Colonic mucosa (tissue), 4 donors: ENCODE measurements at places on chromosomes 7 and 10.

GRCh38 chr7:141648276-141649114 is 53.5 kb downstream of the DENND11 start:
- no peaks in the 10 kb centered on the region for H3K27me3 ChIP-seq
- H3K27ac ChIP-seq = no peak overlapping the region
- DNase-seq = no peak
- H3K36me3 ChIP-seq = no peaks in the 10 kb centered on the region
- no peaks in the 10 kb centered on the region for H3K4me1 ChIP-seq

- H3K36me3 ChIP-seq = no peaks in the 10 kb centered on the region
- H3K4me3 ChIP-seq = no peak overlapping the region
- no peak for DNase-seq
- no peaks in the 10 kb centered on the region for H3K4me1 ChIP-seq
- H3K27me3 ChIP-seq = no peaks in the 10 kb centered on the region
Measured at GRCh38 chr7:157299613-157300368, 37.0 kb upstream of the DNAJB6 start.

DNA sequence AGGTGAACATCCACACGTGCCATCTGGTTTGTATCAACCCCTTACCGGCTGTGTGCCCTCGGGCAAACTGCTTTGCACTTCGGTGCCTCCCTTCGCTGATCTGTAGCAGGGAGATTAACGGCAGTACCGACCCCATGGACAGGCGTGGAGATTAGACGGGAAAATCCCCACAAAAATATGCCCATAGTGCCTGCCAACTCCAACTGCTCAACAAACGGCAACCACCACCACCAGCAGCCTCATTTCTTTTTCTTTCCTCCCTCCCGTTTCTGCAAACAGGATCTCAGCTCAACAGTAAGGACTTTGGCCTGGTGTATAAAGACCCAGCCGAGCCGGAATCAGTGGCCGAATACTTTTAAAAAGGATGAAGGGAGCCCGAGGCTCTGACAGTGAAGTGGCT is 31.0 kb downstream of the CHST15 start:
- H3K36me3 ChIP-seq = no peaks in the 10 kb centered on the region
- no peak for DNase-seq
- no peaks in the 10 kb centered on the region for H3K27me3 ChIP-seq
- no peak overlapping the region for H3K4me3 ChIP-seq
- H3K4me1 ChIP-seq = peaks cover 3% of the 10 kb centered on the region

- DNase-seq = no peak
- H3K27me3 ChIP-seq = peaks cover 14% of the 10 kb centered on the region
- H3K4me3 ChIP-seq = peak overlapping the region; percentile 19
- H3K4me1 ChIP-seq = no peaks in the 10 kb centered on the region
- H3K36me3 ChIP-seq = no peaks in the 10 kb centered on the region
- no peak overlapping the region for H3K27ac ChIP-seq
Measured at GRCh38 chr7:154914308-154914995, 88.5 kb downstream of the PAXIP1 start.

- peaks cover 6% of the 10 kb centered on the region for H3K36me3 ChIP-seq
- H3K4me3 ChIP-seq = no peak overlapping the region
- no peaks in the 10 kb centered on the region for H3K4me1 ChIP-seq
Measured at GRCh38 chr7:103101543-103101942, 26.6 kb downstream of the ARMC10 start.

DNA sequence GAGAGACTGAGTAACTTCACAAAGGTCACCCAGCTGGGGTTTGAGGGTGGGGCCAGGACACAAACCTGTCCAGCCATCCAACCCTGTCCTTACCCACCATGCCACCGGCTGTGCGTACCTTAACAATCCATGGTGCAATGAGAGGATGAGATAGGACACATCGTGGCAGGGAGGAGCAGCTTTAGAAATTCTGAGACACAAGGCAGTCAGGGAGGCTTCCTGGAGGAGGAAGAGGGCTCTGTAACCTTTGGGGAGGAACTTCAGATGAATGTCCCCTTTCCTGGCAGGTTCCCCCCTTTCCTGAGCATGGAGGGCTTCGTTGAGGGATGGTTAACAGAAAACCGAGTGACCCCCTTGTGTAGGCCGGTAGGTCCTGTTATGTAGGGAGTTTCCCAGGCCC is 35.6 kb upstream of the SLC29A3 start:
- DNase-seq = no peak
- no peaks in the 10 kb centered on the region for H3K4me1 ChIP-seq
- H3K36me3 ChIP-seq = no peaks in the 10 kb centered on the region
- H3K4me3 ChIP-seq = no peak overlapping the region

- H3K4me1 ChIP-seq = no peaks in the 10 kb centered on the region
- H3K4me3 ChIP-seq = no peak overlapping the region
- no peaks in the 10 kb centered on the region for H3K27me3 ChIP-seq
- no peaks in the 10 kb centered on the region for H3K36me3 ChIP-seq
- DNase-seq = no peak
- H3K27ac ChIP-seq = no peak overlapping the region
Measured at GRCh38 chr10:78959924-78960285, 108.9 kb upstream of the ZMIZ1 start.

DNA sequence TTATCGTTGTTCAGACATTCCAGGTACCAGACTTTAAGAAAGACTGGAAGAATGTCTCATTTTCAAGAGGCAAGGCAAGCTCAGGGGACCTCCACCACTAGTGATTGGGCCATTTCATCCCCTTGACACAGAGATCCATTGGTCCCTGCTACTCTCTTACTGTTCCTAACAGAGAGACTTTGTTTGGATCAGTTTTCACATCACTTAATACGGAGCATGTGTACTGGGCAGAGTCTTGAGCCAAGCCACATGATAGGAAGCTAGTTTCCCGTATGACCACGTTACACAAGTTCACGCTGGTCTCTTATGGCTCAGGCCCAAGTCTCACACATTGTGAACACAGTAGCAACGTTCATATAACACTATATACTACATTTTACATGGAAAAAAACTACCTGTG is 269.9 kb downstream of the BAMBI start:
- H3K36me3 ChIP-seq = no peaks in the 10 kb centered on the region
- H3K4me1 ChIP-seq = no peaks in the 10 kb centered on the region
- H3K27ac ChIP-seq = no peak overlapping the region

DNA sequence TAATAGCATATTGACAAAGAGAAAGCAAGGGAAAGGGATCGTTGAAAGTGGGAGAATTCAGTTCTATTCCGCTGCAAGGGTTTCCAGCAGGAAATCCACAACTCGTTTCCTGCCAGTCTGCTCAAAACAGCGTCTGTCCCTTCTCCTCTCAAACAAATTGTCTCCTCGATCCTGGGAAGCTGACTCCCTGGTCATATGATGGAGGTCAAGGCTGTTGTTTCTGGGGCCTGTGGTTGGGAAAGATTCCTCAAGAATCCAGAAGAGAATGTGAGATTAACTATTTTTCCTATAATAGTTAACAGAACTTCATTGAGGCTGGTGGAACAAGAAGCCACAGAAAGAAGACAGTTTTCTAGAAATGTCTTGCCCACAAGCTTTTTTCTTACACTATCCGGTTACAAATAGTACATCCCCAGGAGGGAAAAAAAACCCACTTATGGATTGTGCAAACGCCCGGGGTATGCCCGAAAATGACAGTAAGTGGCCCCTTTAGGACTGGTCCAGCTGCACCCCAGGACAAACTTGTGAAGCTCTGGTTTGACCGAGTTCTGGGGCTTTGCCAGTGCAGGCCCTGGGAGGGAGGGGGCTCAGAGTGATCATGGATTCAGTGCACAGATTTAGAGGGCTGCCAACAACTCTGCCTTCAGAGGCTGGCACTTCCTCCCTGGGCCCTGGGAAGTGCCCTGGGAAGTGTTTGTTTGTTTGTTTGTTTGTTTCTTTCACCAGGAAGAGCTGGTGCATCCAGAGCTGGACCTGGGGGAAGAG is 49.4 kb upstream of the CTBP2 start:
- no peak overlapping the region for H3K4me3 ChIP-seq
- no peak overlapping the region for H3K27ac ChIP-seq

DNA sequence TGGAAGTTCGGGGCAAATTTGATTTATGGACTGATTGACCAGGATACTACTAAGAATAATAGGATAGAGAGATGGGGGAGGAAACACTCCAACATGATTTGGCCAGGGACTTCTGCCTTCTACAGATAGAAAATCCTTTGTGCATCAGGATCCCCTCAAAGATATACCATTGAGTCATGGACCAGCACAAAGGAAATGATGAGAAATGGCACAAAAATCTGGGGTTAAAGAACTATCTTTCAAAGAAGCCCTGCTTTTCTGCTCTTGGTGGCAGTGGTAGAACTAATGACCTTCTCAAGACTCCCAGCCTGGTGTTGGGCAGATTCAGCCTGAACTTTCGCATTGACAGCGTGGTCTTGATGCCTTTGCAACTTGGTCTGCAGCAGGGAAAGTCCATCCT is 27.6 kb upstream of the LAMB1 start:
- no peaks in the 10 kb centered on the region for H3K27me3 ChIP-seq
- no peaks in the 10 kb centered on the region for H3K36me3 ChIP-seq
- H3K4me1 ChIP-seq = no peaks in the 10 kb centered on the region
- no peak overlapping the region for H3K4me3 ChIP-seq
- H3K27ac ChIP-seq = no peak overlapping the region
